ENCODE measurements at places on chromosomes 16 and 17.

GRCh38 chr17:80722661-80723060 lies 178.0 kb downstream of the RPTOR start:
- no peak for DNase-seq

- DNase-seq, result no peak
Measured at GRCh38 chr16:56610017-56610608, 1.7 kb downstream of the MT2A start.

GRCh38 chr16:442976-443375 lies 17.5 kb downstream of the RAB11FIP3 start:
- no peak for DNase-seq

DNA sequence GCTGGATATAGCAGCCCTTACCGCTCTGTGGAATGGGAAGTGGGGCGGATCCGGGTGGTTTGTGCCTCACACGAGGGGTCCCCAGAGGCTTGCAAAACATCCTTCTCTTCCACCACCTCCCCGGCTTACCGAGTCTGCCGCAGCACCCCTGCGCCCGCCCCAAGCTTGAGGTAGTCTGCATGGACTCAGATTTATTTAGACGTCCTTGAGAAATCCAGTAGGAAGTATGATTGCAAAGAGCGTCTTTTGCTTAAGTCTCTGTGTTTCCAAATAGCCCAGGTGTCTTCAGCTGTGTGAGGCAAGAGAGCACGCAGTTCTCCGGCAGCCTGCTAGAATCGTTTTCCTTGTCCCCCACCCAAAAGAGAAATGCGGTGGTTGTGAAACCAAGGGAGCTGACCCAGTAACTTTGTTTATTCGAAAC lies 2.4 kb downstream of the KIAA0513 start:
- no peak for DNase-seq

DNA sequence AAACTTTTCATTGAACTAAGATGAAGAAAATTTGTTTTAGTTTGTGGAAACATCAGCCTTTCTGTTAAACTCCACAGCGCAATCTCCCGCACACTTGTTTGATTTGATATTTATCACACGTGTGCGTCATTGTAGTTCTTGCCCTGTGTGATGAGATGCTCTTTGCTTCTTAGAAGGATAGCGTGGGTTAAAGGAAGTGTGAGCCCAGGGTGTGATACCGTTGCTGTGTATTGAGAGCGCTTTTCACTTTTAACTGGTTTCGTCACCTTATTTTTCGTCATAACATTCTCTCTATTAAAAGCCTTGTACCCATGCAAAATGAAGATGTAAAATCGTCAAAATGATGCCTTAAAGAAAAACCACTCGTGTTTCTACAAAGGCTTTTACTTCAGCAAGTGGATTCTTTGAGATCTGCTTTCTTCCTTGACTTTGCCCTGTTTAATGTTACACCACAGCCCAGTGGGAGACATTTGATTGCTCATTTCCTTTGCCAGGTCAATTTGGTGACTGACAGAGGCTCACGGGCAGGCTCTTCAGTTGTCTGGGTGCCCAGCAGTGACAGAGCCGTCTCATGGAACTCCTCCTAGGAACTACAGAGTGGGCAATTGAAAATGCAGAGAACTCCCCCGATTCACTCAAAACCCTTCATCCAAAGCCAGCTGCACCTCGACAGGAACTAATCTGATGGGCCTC lies 61.1 kb downstream of the RPA1 start:
- no peak for DNase-seq

DNA sequence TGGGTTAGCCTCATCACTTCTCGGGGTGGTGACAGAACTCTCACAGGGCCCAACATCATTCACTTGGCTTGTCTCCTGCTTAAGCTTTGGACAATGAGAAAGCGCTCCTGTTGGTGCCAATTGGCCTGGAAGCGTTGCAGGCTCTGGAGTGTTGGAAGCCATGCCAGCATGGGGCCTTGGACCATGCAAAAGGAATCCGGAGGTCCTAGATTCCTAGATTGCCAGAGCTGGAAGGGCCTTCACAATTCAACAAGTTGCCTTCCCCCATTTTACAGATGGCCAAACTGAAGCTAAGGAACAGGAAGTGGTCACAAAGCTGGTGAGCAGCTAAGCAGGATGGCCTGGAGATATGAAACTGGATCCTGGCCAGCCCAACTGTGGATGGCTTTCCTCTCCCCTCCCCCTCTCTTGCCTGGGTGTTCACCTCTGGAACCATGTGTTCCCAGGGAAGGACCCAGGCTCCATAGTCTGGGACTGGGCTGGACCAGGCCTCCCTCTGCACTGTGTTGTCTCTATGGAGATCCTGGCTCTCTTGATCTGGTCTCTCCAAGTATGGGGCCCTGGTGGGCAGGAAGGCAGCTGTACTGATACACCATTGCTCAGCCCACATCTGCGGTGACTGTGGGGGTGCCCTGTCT lies 6.0 kb upstream of the IGFBP4 start:
- no peak for DNase-seq

DNA sequence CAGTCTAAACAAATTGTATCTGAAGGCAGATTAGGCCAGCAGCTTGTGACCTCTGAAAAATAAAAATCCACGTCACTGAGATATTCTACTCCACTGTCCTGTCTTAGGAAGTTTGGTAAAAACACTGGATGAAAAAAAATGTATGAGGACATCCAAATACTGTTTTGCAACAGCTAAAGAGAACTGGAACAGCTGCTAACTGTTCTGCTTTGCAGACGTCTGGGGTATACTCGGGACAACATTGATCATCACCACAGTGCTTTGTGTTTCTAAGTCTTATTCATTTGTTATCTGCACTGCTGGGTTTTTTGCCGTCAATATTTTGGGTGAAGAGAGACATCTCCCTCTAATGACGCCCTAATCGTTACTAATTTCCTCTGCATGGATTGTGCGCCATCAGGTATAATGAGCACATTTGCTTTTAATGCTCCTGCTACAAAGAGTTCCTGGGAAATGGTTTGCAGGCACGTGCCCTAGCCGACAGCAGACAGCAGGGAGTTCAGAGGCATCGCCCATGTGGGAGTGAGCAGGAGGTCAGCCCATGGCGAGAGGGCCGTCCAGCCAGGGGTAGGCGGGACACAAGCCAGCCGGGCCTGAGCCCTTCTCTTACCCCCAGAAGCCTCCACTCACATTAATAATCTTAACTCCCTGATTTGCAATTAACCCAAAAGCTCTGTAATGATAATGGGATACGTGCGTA lies 87.0 kb downstream of the CBLN1 start:
- DNase-seq, result no peak

DNA sequence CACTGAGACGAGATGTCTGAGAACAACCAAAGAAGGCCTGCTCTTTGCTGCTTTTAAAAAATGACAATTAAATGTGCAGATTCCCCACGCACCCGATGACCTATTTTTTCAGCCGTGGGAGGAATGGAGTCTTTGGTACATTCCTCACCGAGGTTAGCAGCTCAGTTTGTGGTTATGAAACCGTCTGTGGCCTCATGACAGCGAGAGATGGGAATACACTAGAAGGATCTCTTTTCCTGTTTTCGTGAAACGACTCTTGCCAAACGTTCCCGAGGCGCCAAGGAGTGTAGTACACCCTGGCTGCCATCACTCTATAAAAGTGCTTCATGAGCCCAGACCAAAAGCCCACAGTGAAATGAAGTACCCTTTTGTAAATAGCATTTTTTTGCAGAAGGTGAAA lies 87.8 kb downstream of the CRISPLD2 start:
- no peak for DNase-seq

DNA sequence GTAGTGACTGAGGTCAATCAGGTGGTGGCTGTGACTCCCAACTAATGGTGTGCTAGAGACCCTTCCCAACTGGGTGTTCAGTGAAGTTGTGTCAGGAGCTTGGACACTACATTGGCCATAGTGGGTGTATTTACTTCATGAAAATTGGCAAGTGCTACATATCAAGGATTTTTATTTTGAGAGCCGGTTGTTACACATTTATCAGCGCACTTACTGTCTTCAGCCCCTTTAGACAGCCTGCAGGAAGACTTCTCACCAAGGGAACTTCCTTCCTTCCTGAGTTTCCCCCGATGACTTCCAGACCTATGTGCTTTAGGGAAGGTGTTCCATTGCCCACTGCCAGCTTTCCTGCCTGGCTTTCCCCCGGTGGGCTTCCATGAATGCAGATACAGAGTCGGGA lies 261.2 kb downstream of the CBLN1 start:
- no peak for DNase-seq

GRCh38 chr17:43694081-43694870 lies 32.6 kb upstream of the MEOX1 start:
- DNase-seq, result peak; percentile 73
